ENCODE measurements at places on chromosomes 2 and 18.

GRCh38 chr18:46171331-46171730, 67.1 kb downstream of the HAUS1 start:
- ATAC-seq, result no peak

- no peak for ATAC-seq
Measured at GRCh38 chr2:113861740-113862139, 28.1 kb upstream of the ACTR3 start.

- no peak for ATAC-seq
Measured at GRCh38 chr18:12231986-12232385, 22.2 kb upstream of the CIDEA start.

DNA sequence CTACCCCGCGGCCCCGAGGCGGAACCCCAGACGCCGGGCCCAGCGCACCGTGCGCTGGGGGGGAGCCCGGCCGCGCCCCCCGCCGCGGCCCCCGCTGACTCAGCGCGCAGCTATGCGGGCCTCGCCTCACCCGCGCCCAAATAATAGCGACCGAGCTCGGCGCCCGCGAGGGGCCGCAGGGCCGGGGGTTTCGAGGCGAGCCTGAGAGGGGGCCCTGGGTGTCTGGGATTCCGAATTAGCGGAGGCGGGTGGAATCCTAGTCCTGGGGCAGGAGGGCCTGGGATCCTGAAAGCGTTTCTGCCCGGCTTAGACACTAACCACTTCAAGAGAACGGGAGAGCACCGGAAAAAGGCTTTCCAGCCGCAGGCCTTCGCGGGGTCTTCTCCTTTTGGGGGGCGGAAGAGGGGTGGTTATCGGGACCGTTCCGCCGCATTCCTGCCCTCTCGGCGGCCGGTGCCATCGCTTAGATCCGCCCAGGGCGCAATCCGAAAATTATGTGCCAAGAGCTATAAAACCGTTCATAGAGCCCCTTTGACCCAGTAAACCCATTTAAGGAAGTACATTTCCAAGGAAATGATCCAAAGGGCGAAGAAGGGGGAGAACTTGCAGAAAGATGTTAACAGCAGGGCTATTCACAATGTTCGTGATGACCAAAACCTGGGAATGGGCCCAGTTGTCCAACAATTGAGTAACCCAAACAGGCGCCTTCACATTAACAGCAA, 681 bp upstream of the ROCK2 start:
- ATAC-seq, result peak; percentile 46

DNA sequence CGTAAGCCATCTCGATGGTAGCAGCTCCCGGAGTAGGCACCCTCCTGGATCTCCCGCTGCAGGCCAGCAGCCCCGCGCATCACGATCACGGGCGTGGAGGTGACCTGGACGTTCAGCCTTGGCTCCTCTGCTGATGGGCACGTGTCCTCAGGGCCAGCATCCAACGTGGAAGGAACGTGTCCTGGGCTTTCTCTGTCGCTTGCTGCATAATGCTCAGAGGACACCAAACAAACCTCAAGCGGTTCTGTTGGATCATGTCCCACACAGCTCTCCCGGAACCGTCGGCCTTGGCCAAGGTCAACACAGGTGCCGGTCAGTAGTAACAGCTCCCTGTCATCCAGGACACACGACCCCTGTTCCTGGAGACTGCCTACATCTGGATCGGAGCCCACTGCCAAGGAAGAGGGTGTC, 23.1 kb downstream of the PASK start:
- ATAC-seq, result no peak

DNA sequence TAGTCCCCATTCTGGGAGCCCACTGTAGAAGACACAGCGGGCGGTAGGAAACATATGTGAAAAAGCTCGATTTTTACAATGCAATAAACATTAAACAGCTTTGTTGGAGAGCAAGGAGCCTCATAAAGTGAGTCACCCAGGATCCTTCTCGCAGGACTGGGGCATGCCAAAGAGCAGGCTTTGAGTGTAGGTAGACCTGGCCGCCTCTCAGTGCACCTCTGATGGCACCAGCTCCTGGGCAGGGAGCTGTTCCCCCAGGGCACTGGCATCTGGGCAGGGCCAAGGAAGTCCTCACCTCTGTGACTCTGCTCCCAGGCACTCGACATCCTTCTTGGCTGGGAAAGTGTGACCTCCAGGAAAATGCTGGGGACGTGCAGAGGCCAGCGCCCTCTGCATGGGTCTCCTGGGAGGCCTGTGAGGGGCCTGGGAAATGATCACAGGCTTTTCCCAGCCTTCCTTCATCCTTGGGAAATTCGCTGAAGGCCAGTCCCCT, 94.2 kb downstream of the POLR1A start:
- no peak for ATAC-seq

DNA sequence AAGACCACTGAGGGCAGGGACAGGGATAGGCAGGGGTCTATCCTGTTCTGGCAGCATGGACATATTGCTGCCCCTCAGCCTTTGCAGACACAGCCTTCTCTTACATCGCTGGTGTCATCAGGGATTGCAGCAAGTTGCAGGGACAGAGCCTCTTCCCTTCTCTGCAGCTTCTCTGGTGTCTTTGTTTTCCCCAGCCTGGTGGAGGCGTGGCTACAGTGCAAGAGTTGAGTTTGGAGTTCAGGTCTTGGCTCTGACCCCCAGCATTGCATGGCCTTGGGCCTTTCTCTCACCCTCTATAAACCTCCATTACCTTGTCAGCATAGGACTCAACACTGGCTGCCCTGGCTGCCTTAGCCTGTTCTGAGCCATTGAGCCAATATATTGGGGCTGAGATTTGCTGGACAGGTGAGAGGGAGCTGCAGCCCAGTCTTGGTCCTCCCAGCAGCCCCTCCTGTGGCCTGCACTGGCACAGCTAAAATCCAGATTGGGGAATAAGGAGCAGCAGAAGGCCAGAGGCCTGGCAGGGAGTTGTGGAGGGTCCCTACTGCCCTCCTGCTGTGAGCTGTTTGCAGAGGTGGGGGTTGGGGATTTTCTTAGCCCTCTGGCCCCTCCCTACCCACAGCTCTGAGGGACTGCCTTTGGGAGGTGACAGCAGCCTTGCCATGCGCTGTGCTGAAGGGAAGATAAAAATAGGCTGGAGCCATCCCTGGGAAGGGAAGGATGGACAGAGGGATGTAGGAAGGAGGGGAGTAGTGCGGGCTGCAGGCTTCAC, 22.8 kb downstream of the EHD3 start:
- no peak for ATAC-seq

- ATAC-seq, result peak; percentile 73
Measured at GRCh38 chr2:210541290-210541902, 15.0 kb upstream of the CPS1 start.

DNA sequence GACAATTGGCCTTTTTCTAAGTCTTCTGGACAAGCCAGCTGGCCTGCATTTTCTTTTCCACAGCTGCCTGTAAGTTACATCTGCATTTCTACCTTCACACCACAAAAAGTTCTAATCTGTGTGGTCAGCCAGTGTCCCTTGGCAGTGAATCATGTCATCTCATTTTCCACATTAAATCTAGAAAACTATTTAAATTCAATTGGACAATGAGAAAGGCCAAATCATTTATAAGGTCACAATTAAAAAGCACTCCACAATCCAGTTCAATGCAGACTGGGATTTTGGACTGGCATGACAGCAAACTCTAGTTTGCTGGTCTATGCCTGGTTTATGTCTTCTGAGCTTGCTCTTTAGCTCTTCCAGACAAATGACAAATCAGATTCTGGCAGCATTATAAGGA, 494.2 kb upstream of the SPHKAP start:
- peak; percentile 76 for ATAC-seq

DNA sequence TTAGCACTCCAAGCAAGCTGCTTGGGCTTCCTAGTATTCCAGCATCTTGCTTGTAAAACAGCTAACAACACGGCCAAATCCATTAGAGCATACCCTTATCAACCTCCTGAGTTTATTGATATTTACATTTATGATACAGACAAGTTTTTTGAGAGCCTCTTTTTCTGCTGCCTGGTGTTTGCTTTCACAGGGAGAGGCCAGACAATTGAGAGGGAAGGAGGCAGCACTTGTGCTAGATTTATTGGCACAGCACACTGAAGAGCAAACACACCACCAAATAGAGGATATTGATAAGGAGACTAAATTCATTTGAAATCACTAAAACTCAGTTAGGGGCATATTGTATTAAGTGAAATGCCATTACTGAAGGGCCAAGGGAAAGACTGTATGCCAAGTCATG, 1142.3 kb upstream of the FANCL start:
- no peak for ATAC-seq

GRCh38 chr18:23138471-23138870, 3.2 kb downstream of the CABLES1 start:
- ATAC-seq, result no peak

- no peak for ATAC-seq
Measured at GRCh38 chr2:195472501-195473234, 184.4 kb upstream of the SLC39A10 start.

GRCh38 chr2:46887028-46887885, 28.3 kb downstream of the MCFD2 start:
- peak; percentile 77 for ATAC-seq

GRCh38 chr18:79069717-79070151, 540 bp downstream of the ATP9B start:
- ATAC-seq, result peak; percentile 69

GRCh38 chr2:79935771-79936657, 368.5 kb downstream of the LRRTM1 start:
- peak; percentile 97 for ATAC-seq

DNA sequence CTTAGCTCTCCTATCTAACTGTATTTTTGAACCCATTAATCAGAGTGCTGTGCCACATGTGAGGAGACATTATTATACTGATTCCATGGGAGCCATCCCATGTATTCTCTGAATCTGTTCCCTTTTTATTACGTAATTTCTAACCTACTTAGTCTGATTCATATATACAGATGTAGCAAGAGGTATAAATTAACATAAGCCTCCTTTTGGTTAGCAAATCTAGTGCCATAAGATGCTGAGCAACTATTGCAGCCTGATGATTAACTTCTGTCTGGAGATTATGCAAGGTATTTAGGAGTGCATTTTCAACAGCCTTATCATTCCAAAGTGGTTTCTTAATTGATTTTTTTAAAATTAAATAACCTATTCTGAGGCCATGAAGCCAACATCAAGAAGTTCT, 114.1 kb upstream of the MSH2 start:
- ATAC-seq, result peak; percentile 67

GRCh38 chr2:66682476-66682875, 247.6 kb downstream of the MEIS1 start:
- no peak for ATAC-seq

DNA sequence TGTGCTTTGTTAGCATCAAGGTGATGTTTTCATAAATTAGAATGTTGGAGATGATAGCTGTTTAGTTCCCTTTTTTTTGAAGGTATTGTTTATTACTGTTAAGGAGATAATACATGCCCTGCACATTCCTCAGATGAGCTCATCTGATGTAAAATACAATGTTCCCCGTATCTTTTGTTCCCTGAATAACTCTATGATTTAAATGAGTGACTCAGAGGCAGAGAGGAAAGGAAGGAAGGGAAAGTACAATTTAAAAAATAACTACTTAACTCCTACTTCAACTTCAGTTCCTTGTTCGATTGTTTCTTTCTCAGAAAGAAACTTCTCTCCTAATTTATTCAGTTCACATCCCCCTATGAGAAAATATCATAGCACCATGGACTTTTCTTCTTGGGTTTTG, 208.7 kb downstream of the KCNE4 start:
- peak; percentile 52 for ATAC-seq

- ATAC-seq, result no peak
Measured at GRCh38 chr18:44759925-44760342, 79.2 kb downstream of the SETBP1 start.

DNA sequence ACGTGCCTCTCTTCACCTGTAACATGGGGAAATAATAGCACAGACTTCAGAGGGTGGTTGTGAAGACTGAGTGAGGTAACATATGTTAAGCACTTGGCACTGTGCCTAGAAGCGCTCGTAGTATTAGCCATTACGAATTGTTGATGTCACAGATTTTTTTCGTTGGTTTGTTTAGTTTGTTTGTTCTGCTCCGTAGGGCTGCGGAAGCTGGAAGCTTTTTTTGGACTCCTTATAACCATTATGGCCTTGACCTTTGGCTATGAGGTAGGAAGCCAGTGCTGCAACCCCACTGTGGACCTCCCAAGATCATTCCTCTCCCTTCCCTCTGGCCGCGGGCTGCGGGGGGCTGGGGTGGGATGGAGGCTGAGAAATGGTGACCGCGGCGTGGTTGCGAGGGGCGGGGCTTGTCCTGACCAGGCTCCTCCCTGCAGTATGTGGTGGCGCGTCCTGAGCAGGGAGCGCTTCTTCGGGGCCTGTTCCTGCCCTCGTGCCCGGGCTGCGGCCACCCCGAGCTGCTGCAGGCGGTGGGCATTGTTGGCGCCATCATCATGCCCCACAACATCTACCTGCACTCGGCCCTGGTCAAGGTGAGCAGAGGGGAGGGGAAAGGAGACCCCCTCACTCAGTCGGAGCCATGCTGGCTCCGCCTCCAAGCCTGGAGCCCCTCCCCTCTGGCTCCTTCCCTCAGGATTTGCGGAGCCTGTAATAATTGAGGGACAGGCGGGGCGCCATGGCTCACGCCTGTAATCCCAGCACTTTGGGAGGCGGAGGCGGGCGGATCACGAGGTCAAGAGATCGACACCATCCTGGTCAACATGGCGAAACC, 5.5 kb downstream of the SLC11A1 start:
- ATAC-seq, result peak; percentile 14

Measured in SK-N-SH treated with all-trans-retinoic acid at 6 μM for 48 hours (cell line).